ENCODE measurements at places on chromosomes 13 and 19. TPM values are rescaled to one million over a fixed set of nuclear protein-coding genes. Genes with fewer than 3 reads are reported as not detected.

GRCh38 chr13:36973621-36974295 is 25.4 kb downstream of the ALG5 start:
- DNase-seq = no peak

DNA sequence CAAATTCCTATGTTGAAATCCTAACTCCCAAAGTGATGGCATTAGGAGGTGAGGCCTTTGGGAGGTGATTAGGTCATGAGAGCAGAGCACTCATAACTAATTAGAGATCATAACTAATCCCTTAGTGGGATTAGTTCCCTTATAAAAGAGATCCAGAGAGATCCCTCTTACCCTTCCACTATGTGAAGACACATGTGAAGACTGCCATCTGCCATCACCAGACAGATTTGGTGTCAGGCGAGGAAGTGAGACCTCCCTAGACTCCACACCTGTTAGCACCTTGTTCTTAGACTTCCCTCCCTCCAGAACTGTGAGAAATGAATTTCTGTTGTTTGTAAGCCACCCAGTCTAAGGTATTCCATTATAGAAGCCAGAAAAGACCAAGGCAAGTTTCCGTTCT is 112.2 kb downstream of the NDFIP2 start:
- no peak for DNase-seq

KLK12 gene
- not detected for total RNA-seq

DNA sequence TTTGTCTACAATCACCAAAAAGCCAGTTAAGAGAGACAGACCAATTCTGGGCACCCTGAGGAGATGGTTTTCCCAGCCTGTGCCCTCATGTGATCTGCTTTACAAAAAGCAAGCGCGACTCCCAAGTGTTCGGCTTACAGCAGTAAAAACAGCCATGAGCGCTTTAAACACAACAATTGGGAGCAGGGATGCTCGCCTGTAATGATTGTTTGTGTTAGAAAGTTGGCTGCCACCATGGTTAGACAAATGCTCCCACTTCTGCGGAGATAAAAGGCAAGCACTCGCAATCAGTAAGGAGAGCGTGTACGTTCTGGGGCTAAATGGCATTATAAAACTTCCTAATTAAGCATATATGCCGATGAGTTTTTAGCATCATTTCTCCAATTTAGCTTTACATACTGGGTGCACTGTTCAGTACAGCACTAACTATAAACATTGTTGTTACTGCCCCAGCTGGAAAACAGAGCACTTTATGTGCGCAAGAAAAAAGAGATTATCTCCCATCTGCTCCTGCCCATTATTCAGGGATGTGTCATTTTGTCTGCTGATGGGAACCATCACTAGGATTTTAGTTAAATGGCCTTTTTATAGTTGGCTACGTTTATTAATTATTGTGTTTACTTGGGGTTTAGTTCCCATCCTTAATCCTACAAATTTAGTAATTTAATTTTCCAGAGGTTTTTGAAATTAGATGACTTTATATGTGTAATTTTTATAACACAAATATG is 309.3 kb upstream of the MAB21L1 start:
- no peak for DNase-seq

FSD1 gene
- 61.1 TPM for total RNA-seq

MBOAT7 gene
- total RNA-seq = 405 TPM

PEAK3 gene
- total RNA-seq = 0.22 TPM

DNA sequence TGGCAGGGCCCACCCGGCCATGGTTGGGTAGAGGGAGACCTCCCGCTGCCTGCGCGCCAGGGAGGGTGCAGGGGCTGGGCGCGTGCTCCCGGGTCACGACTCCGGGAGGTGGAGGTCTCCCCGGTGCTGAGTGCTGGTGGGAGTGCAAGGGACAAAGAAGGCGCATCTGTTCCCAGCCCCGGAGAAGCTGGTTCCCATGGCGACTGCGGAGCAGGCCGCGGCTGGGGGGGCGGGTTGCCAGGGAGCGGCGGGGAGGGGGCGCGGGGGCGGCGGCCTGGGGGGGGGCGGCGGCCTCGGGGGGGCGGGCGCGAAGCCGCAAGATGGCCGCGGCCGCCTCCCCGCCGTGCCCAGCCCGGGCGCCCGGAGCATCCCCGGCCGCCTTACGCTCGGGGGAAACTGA is 1.2 kb downstream of the CBARP start:
- DNase-seq = no peak

DNA sequence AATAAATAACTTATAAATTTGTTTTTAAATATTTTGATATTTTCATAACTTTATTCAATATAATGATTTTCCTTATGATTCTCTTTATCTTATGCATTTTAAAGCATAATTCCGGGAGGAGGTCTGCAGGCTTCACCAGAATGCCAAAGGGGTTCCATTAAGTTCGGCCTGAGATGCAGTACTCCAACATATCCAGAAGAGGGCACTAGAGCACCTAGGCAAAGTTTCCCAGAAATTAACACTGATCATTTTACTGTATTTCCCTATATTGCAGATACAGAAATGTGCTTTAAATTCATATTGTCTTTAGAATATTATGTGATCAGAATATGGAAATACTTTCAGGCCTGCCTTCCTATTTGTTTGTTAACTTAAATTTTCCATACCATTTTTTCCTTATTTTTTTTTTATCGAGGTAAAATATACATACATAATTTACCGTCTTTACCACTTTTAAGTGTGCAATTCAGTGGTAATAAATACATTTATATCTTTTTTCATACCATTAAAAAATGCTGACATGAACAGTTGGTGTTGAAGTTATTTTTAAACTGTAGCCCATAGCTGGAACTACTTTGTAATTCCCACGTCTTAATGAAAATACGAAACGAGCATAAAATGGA is 58.9 kb upstream of the TM9SF2 start:
- DNase-seq = peak; percentile 47

KLF12 gene
- 6.8 TPM for total RNA-seq

ZNF471 gene
- total RNA-seq = 2.8 TPM

SRRM5 gene
- not detected for total RNA-seq

DNA sequence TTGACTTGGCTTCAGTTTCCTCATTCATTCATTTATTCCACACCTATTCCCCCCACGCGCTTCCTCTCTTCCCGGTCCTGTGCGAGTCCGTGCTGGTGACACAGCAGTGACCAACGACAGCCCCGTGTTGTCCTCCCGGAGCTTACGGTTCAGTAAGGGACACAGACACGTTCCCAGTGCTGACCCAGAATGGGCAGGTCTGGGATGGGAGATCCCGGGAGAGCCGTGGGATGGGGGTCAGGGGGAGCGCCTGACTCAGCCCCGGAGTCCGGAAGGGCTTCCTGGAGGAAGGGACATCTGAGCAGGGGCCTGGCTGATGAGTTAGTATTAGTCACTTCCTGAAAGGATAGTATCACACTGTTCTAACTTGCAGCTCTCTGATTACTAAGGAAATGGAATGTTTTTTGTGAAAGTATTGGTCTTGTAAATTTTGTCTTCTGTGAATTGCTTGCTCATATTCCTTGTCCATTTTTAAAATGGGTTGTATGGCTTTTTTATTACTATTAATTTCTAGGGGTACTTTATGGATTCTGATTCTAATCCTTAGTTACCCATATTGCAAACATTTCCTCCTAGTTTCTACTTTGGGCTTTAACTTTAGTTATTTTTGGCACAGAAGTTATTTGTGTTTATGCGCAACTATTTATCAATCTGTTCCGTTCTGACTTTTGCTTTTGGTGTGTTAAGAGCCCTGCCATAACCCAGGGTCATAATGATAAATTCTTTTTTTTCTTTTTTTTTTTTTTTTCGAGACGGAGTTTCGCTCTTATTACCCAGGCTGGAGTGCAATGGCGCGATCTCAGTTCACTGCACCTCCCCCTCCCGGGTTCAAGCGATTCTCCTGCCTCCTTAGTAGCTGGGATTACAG is 708 bp upstream of the ERCC1 start:
- DNase-seq = peak; percentile 95

DNA sequence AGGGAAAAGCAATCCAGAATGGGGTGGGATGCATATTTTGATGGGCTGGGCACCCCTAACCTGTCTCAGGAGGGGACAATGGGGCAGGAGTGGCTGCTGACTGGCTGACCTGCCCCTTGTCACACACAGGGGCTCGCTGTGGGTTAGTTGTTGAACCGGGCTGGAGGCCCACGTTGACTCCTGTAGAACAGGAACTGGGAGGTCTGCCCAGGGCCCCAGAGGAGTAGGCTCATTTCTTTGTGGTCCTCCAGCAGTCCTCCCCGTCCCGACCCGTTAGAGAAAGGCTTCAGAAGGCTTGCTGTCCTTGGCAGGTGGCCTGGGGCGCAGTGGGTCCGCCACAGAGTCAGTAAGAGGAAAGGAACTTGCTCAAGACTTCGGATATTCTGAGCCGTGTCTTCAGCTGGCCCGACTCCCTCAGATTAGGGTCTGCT is 70.1 kb downstream of the COL4A1 start:
- no peak for DNase-seq

- DNase-seq = no peak
Measured at GRCh38 chr13:40345149-40345514, 321.3 kb downstream of the FOXO1 start.

- DNase-seq = no peak
Measured at GRCh38 chr13:48901781-48902180, 73.9 kb upstream of the FNDC3A start.

- no peak for DNase-seq
Measured at GRCh38 chr13:75329723-75330122, 152.2 kb downstream of the TBC1D4 start.

CDX2 gene
- total RNA-seq = not detected

ZNF729 gene
- not detected for total RNA-seq

DNA sequence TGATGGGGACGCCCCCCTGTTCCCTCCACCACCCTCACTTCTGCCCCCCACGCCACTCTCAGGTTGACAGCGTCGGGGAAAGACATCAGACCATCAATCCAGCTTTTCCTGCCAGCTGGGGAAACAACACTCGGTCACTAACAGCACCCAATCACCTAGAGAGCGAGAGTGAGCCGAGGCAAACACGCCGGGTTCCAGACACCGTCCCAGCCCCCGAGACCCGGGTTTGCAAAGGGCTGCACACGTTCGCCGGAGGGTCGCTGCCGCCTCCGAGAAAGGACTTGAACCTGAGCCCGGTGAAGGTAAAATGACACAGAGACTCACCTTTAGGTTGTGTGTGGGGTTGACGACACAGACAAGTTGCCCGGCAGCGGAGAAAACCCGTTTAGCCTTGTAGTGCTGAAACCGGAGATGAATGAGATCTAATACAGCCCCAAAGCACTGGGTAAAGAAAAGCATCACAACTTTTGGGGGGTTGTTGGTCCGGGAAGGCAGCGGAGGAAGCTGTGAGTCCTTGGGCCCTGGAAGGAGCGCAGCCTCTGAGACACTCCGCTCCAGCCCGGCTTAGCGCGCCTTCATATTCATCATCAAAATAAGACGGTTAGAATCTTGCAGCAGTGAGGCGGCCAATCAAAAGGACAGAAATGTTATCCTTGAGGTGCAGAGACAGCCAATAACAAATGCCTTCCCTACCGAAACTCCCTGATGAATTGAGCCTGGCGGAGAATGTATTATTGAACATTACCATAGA is at the start of gene SIAH3:
TSS of gene SIAH3 (minus strand) at position 583 of the 751 bp plus-strand sequence. CDS start at position 459, 124 bp downstream.
- DNase-seq = no peak

GRCh38 chr13:93736081-93736480 is 509.5 kb downstream of the GPC6 start:
- no peak for DNase-seq

DNA sequence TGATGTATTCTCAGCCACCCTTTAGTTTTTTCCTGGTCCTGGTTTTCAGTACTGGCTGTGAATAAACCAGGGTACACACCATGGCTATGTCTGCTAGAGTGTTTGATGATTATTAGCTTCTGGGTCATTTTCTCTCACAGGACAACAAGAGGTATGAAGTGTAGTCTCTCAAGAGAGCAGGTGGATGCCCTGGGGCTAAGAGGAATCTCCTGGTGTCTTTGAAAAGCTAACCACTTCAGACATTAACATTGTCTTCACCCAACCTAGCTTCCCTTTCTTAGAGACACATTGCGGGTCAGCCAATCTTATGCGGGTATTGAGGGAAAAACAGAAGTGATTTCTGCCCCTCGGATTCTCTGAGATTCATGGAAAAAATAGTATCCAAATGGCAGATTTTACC is 1.6 kb downstream of the ZNF730 start:
- DNase-seq = no peak

CABP5 gene
- not detected for total RNA-seq

- no peak for DNase-seq
Measured at GRCh38 chr19:43778651-43779050, 2.1 kb downstream of the KCNN4 start.

DNA sequence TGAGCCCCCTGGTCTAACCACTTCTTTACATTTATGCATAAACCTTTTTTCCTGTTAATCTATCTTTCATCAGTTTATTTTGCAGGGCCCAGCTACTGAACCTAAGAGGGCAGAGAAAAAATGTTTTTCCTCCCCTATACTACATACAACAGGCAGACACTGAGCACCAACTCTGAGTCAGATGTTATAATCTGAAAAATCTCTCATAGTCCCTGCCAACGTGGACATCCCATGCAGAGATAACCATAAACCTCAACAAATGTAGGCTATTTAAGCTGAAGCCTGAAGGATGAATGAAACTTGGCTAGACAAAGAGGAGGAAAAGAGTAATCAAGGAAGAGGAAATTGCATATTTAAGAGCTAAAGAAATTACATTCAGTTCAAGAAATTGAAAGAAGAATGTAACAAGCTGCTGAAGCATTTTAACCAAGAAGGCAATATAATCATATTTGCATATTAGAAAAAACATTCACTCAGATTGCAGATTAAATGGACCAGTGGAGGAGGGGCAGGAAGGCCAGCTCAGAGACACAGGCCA is 2.6 kb downstream of the NEK3 start:
- no peak for DNase-seq

- no peak for DNase-seq
Measured at GRCh38 chr19:18013210-18014111, 5.5 kb downstream of the ARRDC2 start.

TGFBR3L gene
- total RNA-seq = 0.34 TPM

FFAR2 gene
- total RNA-seq = not detected

- DNase-seq = peak; percentile 32
Measured at GRCh38 chr13:84649853-84650252, 767.6 kb upstream of the SLITRK1 start.

ICAM4 gene
- total RNA-seq = 0.09 TPM

GAPDHS gene
- not detected for total RNA-seq

GDF15 gene
- total RNA-seq = 93.9 TPM

GRCh38 chr19:39963898-39964297 is 7.1 kb upstream of the PSMC4 start:
- DNase-seq = no peak

MIPEP gene
- 41.6 TPM for total RNA-seq

DNA sequence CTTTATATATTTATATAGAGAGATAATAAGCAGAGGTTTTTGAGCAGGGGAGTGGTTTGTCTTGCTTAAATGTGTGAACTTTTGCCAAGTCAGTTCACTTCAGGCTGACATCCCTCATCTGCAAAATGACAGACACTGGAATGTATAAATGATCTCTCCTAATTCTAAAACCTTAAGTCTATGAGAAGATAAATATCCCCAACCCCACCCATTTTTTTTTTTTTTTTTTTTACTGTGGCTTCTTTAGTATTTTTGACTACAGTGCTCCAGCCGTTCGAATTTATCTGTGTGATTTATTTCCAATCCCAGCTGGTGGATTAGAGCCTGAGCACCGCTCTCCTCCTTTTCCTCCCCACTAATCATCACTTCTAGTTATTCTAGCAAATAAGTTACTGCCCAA is 234.8 kb downstream of the DACH1 start:
- DNase-seq = no peak

LMTK3 gene
- total RNA-seq = not detected

- no peak for DNase-seq
Measured at GRCh38 chr13:65868099-65868498, 1362.0 kb downstream of the PCDH9 start.

All from A172 (cell line).